ENCODE measurements at places on chromosomes 3 and 15.

- DNase-seq, result peak; percentile 79
Measured at GRCh38 chr3:5376761-5377160, 189.3 kb downstream of the EDEM1 start.

DNA sequence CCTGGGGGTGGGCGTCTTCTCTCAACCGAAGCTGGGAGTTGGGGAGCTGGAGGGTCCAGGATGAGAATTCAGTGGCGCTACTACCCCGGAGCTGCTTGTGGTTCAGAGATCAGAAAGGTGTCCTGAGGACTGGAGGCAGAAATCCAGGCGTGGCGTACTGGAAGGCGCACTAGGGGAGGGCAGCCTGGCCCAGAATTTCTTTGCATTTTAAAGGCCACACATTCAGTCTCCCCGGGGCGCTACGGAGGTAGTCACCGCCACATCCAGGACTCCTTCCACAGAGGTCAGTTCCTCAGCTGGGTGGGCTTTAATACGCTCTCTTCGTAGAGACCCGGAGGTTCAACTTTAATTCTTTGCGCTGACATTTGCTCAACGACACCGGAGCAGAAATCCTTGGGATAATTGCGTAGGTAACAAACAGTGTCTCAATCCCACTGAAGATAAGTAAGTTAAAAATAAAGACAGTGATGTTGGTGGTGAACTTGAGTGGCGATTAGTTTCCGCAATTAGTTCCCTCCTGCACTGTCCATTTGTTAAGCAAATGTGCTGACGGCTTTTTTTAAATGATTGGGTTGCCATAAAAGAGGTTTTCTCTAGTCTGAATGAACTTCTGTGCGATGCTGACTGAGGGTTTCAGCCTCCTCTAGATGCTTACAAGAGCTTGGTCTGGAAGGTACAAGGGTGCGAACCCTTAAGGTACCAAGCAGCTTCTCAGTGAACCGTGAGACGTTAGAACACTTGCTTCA lies 535 bp downstream of the MCTP2 start:
- DNase-seq, result no peak

- DNase-seq, result peak; percentile 40
Measured at GRCh38 chr3:128323206-128324081, 143.2 kb downstream of the DNAJB8 start.

DNA sequence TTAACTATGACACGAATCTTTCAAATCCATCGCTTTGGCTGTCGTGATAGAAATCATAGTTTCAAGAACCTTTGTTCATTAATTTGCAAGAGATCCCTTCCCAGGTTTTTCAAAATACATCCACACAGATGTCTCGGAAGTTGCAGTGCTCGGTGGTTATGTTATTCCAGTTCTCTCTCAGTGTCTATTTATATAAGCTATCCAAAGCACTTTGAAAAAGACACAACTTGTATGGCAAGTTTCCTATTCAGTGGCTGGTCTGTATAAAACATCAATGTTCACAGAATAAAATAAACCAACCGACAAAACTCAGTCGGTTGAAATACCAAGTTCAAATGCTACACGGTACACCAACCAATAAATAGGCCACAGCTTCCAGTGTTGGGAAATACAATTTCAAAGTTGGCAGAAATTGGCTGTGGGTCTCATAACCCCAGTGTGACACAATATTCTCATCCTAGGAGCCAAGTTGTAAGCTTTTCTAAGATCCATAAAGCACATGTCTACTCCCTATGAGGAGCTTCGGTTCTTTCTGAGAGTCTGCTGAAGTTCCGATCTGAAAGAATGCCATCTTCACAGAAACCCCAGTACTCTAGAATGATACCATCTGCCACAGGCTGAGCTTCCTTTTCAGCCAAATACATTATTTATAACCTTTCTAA lies 23.7 kb downstream of the SATB1 start:
- DNase-seq, result no peak

DNA sequence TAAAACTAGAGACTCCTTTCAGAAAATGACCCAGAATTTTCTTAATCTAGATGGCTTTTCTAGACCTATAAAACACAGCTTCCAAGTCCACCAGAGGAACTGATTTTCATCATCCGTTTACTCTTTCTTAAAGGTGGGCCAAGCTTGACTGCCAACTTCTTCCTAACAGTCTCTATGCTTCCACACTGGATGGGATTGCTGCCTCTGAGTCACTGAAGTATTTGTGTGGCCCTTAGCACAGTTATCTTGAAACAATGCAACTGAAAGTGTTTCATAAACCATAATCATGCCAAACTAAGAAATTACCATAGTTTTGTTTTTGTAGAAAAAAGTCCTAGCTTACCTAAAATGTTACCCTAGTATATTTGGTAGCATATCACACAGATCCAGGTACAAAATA lies 985.7 kb downstream of the TUSC7 start:
- no peak for DNase-seq

- DNase-seq, result no peak
Measured at GRCh38 chr3:19543212-19543841, 390.7 kb downstream of the EFHB start.

- no peak for DNase-seq
Measured at GRCh38 chr3:127542441-127542952, 48.0 kb downstream of the TPRA1 start.

DNA sequence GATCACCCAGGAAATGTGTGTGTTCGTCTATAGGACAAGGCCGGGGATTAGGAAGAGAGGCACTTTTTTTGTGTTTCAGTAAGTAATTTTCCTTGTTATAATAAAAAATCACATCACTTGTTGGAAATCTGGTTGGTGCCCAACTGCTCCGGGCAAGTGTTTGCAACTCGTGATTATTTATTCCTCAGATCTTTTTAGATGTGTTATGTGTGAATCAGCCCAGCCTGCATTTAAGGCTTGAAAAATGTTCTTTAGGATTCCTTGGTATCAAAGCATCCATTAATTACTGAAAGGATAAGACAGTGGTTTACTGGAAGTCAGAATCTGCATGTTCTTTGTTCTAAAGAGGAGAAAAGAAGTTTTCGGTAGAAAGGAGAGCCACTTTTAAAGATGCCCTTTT lies 345.6 kb downstream of the FEZF2 start:
- DNase-seq, result no peak

- DNase-seq, result peak; percentile 71
Measured at GRCh38 chr3:64267721-64268604, 42.7 kb upstream of the PRICKLE2 start.

DNA sequence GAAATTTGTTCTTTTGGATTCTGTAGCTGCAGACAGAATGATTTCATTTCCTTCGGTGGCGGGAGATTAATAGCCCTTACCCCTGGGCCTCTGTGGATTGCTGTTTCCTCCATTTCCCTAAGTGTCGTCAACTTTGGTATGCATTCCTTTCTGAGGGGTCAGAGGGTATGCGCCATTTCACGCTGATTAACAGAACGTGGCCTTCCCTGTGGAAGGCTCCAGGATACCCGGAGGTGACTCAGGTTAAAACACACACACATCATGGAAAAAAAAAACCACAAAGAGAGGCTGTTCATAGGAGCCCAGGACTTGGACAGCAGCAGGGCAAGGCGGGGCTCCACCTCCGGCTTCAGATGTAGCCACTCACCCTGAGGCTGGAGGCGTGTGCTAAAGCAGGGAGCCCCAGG lies 51.9 kb downstream of the EPHB1 start:
- DNase-seq, result no peak

GRCh38 chr15:32766101-32766500 lies 48.3 kb downstream of the GREM1 start:
- DNase-seq, result no peak

DNA sequence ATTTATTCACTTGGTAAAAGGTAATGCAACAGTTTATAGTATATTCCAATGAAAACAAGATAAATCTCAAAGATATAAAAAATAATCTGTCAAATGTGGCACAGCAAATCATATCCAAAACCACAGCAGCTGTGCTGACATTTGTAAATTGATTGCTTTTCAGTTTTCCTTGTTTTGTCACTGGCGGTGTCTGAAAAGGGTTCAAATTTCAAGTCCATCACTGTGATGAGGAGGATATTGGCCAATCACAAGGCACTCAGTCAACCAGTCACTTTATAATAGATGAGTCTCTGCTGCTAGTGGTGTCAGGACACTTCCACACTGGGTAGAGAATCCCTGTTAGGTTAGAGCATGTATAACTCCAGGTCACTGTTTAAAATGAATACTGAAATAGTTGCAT lies 154.8 kb downstream of the SLC9A9 start:
- DNase-seq, result no peak

- no peak for DNase-seq
Measured at GRCh38 chr3:160105907-160106584, 117.4 kb downstream of the IL12A start.

DNA sequence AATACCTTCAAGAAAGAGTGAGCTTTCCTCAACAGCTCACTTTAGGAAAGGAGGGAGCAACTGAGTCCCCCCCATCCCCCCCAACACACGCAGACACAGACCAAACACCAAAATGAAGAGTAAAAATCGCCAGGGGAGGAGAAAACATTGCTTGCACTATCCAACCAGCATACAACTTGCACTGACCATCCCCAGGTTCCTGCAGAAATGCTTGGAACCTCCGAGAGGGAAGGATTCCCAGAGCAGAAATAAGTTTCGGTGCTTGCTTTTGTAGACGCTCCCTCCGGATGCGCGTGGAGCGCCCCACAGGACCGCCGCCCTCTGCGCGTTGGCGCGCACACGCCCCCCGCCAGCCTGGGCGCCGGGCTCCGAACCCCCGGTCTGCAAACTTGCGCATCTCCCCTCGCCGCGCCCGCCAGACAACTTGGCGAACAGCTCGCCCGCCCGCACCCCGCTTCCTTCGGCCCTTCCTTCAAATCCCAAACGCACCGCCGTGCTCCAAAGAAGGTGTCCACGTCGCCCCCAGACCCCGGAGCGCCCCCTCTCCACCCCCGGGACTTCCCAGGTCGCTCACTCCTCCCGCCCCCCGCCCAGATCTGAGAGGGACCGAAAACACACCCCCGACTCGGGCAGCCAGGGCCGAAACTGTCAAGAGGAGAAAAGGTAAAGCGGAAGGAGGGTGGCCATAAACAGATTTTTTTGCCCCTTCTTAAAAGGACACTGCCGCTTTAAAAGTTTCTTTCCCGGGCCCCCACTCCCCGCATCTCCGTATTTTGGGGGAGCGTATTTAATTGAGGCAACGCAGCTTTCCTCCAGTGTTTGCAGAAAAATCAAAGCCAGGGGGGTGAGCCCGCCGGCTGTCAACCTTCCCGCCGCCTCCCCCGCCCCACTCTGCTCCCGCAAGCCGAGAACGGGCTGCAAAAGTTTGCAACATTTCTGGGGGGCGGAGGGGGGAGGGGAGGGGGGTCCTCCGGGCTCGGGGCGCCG lies 859 bp downstream of the RORA start:
- no peak for DNase-seq

DNA sequence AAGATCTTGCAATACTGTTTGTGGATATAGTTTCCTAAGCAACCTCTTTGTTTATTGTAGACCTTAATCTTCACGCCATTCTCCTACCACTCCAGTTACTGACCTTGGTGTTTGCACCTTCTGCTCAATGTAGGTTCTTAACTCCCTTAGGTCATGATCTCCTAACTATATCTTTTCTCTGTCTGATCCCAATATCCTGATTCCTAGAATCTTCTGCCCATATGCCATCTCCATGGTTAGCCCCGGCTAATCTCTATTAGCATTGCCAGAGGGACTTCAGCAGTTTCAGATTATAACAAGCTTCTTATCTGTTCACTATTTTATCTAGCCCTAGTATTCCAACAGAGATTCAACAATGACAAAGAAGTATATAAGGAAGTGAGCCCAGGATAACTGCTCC lies 64.9 kb downstream of the IMPG2 start:
- no peak for DNase-seq

DNA sequence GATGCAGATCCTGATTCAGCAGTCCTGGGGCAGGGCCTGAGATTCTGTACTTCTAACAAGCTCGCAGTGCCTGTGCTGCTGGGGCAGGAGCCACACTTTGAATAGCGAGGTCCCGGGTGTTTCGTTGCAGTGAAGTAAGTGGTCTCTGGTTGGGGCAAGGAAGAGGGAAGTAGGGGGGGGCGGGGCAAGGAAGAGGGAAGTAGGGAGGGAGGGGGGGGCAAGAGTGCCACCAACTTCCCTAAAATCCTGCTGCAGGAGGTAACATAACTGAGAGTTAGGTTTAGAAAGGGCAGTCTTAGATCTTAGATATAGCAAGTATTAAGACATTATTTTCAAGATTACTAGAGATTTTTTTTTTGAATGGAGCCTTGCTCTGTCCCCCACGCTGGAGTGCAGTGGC lies 35.5 kb downstream of the CRTAP start:
- no peak for DNase-seq

- no peak for DNase-seq
Measured at GRCh38 chr3:1092771-1093170, at the start of gene CNTN6. CNTN6 (plus strand) TSS chr3:1093024; CDS start chr3:1148009, 54,985 bp downstream.

DNA sequence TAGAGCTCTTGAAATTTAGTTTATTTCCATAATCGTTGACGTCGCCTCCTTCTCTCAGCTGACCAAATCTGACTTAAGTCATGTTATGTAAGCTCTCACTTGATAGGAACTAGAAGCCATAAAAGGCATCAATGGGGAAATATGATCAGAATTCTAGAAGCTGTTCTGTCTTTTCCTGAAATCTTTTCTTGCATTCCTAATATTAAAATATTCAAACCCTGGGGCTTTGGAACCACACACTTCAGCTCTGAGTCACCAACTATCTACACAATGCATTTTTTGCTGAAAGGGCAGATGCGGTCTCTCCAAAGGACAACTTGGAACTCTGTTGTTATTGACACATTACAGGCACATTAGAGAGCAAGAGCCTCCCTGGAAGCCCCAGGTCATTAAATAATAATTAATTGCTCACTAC lies 91.3 kb downstream of the LARS2 start:
- DNase-seq, result no peak

- no peak for DNase-seq
Measured at GRCh38 chr3:67232642-67233041, 234.5 kb downstream of the KBTBD8 start.

DNA sequence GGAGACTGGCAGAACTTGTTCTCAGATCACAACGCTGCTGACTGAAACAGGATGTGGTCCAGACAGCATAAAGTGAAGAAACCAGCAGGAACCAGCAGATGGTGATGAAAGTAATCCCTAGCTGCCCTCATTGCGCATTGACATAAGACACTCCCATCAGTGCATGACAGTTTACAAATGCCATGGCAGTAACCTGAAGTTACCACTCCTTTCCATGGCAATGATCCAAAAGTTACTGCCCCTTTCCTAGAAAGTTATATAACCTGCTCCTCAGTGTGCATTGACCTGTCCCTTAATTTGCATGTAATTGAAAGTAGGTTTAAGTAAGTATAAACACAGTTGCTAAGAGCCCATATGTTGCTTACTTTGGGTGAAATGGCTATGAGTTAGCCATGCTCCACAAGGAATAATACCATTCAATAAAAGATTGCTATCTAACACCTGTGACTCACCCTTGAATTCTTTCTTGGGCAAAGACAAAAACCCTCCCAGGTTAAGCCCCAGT lies 149.1 kb upstream of the CD96 start:
- DNase-seq, result no peak

GRCh38 chr3:187212705-187213104 lies 15.4 kb downstream of the RTP1 start:
- DNase-seq, result no peak

GRCh38 chr3:122580470-122580869 lies 3.0 kb downstream of the PARP15 start:
- no peak for DNase-seq

- DNase-seq, result no peak
Measured at GRCh38 chr15:90994059-90994416, 297 bp downstream of the PRC1 start.

Data from ureter (tissue), 1 donor.